GOT3 (cell line): ENCODE measurements at places on chromosomes 11 and 22.

DNA sequence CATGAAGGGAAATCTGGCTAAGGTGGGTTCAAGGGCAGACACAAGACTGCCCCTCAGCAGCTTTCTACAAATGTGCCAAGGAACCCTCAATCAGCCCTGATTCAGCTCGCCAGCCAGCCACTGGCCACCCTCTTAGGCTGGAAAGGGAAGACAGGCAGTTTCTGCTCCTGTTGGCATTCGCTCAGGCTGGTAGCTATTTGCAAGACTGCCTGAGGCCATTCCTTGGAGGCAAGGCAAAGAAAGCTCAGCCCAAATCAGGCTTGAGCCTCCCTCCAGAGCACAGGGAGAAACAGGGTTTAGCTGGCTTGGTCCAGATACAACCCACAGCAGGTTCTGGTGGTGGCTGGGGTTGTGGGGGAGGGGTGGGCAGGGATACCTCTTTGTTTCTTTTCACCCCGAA lies 19.2 kb downstream of the TP53I11 start:
- DNase-seq, result no peak

- no peak for DNase-seq
Measured at GRCh38 chr22:35736701-35737100, 19.0 kb downstream of the APOL5 start.

DNA sequence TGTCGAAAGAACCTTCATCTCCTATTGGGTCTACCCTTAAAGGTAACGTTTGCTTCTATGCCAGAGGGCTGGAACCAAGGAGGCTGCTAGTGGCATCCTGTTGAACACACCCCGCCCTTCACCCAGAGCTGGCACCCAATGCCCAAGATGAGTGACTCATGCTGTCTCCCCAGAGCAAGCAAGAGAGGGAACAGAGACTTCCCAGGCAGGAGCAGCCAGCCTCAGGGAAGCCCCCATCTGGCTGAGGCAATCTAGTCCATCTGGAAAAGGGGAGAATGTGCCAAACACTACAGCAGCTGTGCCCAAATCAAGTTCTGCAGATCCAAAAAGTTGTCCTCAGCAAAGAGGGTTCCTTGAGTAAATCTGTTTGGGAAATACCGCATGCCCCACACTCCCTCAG lies 91.9 kb upstream of the TP53I11 start:
- DNase-seq, result no peak

GRCh38 chr11:719214-720016 lies 13.4 kb downstream of the EPS8L2 start:
- no peak for DNase-seq

DNA sequence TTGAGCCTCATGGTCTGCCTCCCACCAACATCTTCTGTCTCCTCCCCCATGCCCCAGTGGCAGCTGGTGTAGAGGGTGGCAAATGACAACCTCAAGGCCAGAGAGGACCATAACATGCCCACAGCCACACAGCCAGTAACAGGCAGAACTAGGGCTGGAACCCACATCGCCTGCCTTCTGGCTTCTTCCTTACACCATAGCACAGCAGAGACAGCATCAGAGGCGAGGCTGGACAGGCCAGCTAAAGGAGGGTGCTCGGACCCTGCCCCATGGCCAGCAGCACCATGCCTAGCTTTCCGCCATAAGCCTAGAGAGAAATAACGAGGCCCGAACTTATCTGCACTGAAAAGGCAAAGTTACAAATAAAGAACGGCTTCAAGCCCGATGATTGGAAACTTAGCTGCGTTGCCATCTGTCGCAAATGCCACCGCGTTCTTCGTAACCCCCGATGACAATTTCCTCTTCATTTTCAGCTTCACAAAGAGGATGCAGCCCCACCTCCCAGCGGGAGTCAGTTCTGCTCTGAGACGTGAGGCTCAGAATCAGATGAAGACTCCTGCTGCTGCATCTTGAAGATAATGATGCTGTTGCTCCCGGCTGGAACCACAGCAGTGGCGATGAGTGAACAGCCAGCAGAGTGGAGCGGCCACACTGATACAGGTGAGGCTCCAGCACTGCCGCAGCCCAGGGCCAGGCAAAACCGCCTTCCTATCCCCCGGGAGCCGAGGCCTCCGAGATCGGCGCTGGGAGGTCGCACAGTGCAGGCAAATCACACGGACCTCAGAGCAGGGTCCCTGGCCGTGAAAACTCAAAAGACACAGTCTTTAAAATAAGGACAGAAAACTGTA lies 73.8 kb upstream of the RTL6 start:
- no peak for DNase-seq
